Mesenteric fat pad (tissue), 1 donor: ENCODE measurements at places on chromosomes 3 and 15. TPM values are rescaled to one million over a fixed set of nuclear protein-coding genes. Genes with fewer than 3 reads are reported as not detected.
A peak's percentile ranks its signal among the peaks of the same experiment; 100 is the strongest.

The PLSCR2 gene
- not detected for total RNA-seq

The PP2D1 gene
- total RNA-seq, result not detected

The POC1A gene
- total RNA-seq, result 2.8 TPM

The LRRC2 gene
- total RNA-seq, result 2.1 TPM

The PLA2G4F gene
- total RNA-seq, result not detected

The PLSCR4 gene
- 60.7 TPM for total RNA-seq

The DLL4 gene
- 15.2 TPM for total RNA-seq

The KCNMB3 gene
- total RNA-seq, result 3.2 TPM

The SLC51A gene
- 1.3 TPM for total RNA-seq

DNA sequence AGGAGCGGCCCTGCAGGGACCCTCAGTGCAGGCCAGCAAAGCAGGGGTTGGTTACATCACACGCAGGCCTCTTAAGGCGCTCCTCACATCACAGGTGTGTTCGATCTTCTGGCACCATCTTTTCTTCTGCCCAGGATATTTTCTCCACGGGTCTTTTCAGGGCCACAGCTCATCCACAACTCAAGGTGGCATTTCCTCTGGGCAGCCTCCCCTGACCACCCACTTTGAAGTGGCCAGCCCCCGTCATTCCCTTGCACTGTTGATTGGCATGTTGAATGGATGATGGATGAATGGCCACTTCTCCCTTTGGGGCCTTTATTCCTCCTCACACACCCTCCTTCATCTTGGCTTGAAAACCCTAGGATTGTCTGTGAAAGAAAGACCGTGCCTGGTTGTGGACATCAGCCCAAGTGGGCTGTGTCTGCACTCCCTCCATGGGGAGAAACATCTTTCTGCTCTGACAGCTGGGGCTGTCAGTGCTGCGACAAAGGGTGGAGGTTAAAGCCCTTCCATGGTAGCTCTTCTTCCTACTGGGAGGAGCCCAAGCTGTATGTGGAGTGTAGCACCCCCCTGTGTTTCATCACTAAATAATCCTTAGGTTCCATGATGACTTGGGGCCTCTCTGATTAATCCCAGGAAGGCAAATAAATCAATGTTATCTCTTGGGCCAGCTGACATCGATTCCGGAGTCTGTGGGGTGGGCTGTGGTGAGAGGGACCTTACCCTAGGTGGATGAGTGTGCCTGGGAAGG, 102.5 kb downstream of the EPHB1 start:
- DNase-seq, result peak; percentile 33

DNA sequence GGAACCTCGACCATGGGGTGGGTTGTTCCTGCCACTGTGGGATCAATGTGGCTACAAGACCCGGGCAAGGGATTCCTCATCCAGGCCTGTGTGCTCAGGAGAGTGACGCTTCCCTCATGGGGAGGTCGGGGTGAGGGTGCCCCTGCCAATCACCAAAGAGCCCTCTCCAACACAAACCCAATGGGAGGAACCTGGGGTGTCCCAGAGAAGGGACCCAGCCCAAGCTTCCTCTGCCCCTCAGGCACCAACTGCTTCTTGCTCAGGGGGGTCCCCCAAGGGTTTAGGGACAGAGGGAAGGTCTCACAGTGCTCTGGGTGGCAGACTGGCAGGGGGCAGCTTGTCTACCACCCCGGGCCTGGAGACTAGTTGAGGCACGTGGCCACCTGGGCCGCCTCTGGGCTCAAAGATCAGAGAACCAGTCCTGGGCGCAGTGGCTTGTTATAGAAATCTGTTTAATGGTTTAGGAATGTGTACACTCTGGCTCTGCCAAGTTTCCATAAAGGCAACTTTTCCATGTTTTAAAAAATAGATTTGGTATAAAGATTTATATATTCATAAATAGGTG, 26.6 kb downstream of the GP9 start:
- DNase-seq, result no peak

DNA sequence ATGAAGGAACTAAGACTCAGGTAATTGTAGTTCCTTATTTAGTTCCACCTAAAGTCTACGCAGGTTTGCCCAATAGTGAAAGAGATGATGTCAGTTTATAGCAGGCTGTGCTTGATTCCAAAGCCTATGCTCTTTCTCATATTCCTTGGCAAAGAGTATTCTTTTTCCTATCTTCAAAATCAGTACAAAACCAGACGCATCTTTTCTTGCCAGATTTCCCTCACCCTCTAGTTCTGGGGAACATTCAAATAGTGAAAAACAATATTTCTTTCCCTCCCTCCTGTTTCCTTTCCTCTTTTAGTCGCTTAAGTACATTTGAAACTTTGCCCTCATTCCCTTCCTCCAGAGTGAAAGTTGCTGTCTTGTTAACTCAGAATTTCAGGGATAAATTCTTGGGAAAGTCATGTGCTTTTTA, 134.6 kb upstream of the PDZRN3 start:
- DNase-seq, result no peak

DNA sequence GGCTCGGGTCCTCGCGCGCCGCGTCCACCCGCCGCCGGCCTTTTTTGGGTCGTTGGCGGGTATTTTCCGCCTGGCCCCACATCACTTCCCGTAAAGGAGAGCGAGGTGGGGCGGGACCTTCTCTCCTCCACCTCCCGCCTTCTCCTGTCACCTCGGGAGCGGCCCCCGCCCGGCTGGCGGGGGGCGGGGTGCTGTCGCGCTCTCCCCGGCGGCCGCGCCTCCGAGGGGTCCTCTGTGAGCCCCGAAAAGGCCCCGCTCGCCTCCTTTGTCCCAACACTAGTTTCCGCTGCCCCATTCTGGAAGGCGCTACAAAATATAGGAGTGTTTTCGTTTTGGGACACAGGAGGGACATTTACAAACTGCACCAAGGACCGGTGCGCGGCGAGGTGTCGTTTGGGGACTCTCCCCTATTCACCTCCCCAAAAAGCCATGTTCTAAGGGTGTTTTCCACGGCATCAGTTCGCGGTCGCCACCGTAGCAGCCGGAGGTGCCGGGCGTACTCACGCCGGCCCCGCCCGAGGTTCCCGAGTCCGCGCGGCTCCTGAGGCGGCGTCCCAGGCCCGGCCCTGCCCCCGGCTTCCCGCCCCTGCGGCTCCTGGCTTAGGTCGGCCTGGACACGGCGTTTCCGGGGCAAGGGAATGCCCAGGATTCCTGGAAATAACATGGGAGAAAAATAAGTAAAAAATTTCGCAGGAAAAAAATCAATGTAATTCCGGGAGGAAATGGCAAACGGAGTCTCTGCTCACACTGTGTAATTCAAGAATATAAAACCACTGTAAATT, at the start of gene RAB27A:
Gene RAB27A (minus strand): TSS at position 68 of the 782 bp plus-strand sequence. CDS start 54,879 bp downstream, outside the sequence.
- peak; percentile 93 for DNase-seq

GRCh38 chr3:188583341-188584161, 429.6 kb downstream of the LPP start:
- DNase-seq, result no peak

- DNase-seq, result no peak
Observed at GRCh38 chr3:56087451-56088053, 380.7 kb downstream of the ERC2 start.

GRCh38 chr3:4981665-4982494, 2.6 kb downstream of the BHLHE40 start:
- no peak for DNase-seq

DNA sequence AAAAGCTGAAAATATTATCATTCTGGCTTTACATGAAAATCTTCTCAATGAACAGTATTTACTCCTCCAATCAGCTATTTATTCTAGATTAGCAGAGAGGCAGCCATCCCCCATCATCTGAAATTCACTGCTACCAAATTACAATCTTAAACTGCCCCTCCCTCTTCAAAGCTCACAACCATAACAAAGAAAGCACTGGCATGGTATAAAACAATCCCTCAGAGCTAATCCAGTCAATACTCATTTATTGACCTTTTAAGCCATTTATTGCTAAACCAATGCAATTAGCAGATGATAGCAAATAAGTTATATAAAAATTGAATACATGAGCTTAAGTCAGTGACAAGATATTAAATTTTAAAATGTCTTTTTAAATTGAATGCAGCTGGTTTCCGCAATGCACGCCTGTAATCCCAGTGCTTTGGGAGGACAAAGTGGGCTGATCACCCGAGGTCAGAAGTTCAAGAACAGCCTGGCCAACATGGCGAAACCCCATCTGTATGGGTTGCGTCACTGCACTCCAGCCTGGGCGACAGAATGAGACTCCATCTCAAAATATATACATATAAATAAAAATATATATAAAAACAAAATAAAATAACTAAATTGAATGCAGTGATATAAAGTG, 12.1 kb downstream of the SLC4A7 start:
- DNase-seq, result no peak

GRCh38 chr3:136840252-136840651, 21.3 kb downstream of the SLC35G2 start:
- DNase-seq, result no peak

- DNase-seq, result no peak
Observed at GRCh38 chr3:13281507-13282357, 138.4 kb downstream of the NUP210 start.

GRCh38 chr15:58473724-58474123, 41.9 kb downstream of the LIPC start:
- no peak for DNase-seq

GRCh38 chr3:30141178-30141581, 465.2 kb upstream of the TGFBR2 start:
- no peak for DNase-seq

DNA sequence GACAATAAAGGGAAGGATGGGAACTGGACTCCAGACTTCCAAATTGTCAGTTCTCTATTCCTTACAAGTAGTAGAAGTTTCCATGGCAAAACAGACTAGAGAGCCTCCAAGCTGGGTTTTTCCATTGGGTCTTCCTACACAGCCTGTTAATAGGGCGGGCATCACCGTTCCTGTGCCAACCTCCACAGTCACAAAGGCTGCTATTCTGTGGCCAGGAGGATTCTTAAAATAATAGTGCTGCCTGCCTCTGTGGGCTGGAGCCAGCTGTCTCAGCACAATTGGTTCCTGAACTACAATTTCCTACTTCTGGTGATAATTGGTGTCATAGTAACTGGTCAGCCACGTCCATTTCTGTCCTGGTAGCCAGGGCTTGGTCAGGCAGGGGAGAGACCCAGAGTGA, 38.6 kb downstream of the LYZL4 start:
- DNase-seq, result no peak

DNA sequence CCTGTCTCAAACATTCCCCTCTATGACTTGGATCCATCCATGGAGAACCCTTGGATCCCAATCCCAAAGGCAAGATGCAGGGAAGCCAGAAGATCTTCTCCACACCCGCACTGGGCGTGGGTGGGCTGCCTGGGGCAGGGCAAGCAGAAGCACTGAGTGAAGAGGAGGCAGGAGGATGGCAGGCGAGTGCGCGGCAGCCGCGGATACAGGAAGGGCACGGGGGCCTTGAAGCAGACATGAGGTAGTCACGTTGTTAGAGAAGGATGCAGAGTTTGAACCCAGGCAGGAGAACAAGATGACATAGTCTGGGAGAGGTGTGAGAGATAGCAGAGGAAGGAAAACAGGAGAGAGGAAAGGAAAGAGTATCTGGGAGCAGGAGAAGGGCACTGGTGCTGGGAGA, 5.1 kb upstream of the IGDCC3 start:
- DNase-seq, result no peak

DNA sequence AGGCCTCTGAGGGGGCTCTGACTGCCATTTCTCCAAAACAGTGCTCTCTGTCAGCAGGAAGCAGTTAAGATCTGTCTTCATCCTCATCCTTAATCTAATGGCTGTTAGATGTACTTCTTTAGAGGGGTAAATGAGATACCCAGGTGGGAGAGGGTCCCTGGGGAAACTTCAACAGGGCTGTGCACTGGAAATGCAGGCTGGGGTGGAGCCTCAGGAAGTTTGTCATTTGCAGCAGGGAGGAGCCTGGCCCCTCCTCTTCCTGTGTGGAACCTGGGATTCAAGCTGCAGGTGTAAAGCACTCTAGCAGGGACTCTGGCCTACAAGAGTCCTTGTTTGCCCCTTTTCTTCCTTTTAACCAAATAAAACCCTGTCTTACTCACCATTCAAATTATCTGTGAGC, 1173.6 kb downstream of the OTOL1 start:
- no peak for DNase-seq

GRCh38 chr3:30315447-30315846, 291.0 kb upstream of the TGFBR2 start:
- no peak for DNase-seq

- no peak for DNase-seq
Observed at GRCh38 chr3:81872566-81872965, 111.1 kb upstream of the GBE1 start.

DNA sequence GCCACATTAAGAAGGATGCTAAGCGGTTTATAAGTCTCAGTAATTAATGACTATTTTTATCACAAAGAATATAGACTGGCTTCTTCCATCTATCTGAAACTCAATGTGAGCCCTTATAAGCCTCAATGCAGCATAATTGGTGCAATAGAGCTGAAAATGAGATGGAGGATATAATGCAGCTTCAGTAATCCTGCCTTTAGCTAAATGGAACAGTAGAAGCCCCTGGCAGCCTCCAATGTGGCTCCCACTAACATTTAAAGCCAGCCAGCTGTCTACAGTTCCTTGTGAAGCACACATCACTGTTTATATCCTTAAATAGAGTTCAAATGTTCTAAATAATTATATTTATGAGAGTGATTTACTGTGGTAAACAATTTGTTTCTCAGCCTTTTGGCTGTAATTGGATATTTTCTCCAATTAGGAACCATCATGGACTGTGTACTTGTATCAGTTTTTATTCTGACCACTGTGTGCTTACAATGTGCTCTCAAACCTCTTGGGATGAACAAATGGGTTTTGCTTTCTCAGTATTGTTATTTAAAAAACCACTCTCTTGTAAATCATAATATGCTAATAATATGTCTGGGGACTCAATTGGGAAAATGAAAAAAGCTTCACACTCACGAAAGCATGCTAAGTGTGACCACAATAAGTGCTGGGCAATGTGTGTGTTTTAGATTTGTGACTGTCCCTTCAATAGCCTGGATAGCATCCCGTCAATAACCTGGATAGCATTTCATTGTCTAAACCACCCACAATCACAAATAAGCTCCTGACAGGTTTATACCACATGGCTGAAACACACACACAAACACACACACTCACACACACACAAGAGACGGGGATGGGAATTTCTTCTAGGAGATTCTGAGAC, 366.6 kb downstream of the GBE1 start:
- DNase-seq, result no peak

DNA sequence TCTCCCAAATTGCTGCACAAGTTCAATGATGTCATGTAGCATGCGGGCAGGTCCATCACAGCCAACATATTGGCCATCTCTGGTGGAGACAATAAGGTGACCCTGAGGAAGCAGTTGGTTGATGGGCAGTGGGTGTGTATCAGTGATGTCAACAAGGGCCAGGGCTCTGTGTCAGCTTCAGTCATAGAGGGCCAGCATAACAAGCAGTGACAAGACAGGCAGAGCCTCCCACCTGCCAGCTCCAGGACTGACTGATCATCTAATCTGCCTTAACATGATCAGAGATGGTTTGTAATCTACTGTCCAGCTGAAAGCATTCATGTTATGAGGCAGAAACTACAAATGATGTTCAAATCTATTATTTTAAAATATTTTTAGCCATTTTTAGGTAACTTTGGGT, 62.3 kb downstream of the GLB1 start:
- DNase-seq, result no peak
